Body of pancreas (tissue), 4 donors: ENCODE measurements at places on chromosomes 7 and 10. TPM values are rescaled to one million over a fixed set of nuclear protein-coding genes. Genes with fewer than 3 reads are reported as not detected.

The PRSS1 gene
- 44,177 TPM for total RNA-seq

The PHKG1 gene
- total RNA-seq = not detected

The SUN3 gene
- total RNA-seq = not detected

The HGF gene
- total RNA-seq = 6.9 TPM

The IRF5 gene
- total RNA-seq = 15.3 TPM

The GJD4 gene
- total RNA-seq = not detected

The SPDYE1 gene
- total RNA-seq = not detected

The UBE2H gene
- 93.4 TPM for total RNA-seq

The SPACDR gene
- not detected for total RNA-seq

The LRRN3 gene
- 2.6 TPM for total RNA-seq

The RPP38 gene
- total RNA-seq = 24.4 TPM

The GLCCI1 gene
- total RNA-seq = 8.3 TPM

The GPNMB gene
- total RNA-seq = 17.5 TPM

The FGL2 gene
- total RNA-seq = 9.1 TPM

The FAM25A gene
- total RNA-seq = not detected

The IL2RA gene
- 0.99 TPM for total RNA-seq

The PIK3CG gene
- 3.1 TPM for total RNA-seq

The SVIL gene
- total RNA-seq = 41.2 TPM

The HKDC1 gene
- total RNA-seq = 6.7 TPM

The MYH16 gene
- not detected for total RNA-seq

The ANKRD61 gene
- total RNA-seq = not detected

The SYT15 gene
- total RNA-seq = 3.4 TPM

The VWA2 gene
- 10.5 TPM for total RNA-seq

The TMEM270 gene
- total RNA-seq = not detected

The ADIRF gene
- 115 TPM for total RNA-seq

The C10orf62 gene
- total RNA-seq = not detected

The TAS2R5 gene
- total RNA-seq = 0.99 TPM

The PON1 gene
- total RNA-seq = not detected

The ACTL6B gene
- not detected for total RNA-seq

The SLC29A4 gene
- total RNA-seq = 24.4 TPM

The NEUROD6 gene
- not detected for total RNA-seq

The ABCA13 gene
- under 0.01 TPM for total RNA-seq

The THAP5 gene
- 12.7 TPM for total RNA-seq

The OR2A1 gene
- total RNA-seq = not detected

The PNLIPRP3 gene
- total RNA-seq = not detected

The LSM8 gene
- total RNA-seq = 17.9 TPM

The CRTAC1 gene
- total RNA-seq = 0.52 TPM

The AGBL3 gene
- 2.6 TPM for total RNA-seq
